ENCODE measurements at places on chromosomes 13 and 19. TPM values are rescaled to one million over a fixed set of nuclear protein-coding genes. Genes with fewer than 3 reads are reported as not detected.

The CD70 gene
- total RNA-seq, result not detected

The FCGBP gene
- total RNA-seq, result 0.22 TPM

The GNA15 gene
- total RNA-seq, result 88.0 TPM

The DLEU7 gene
- total RNA-seq, result not detected

The ZFP28 gene
- total RNA-seq, result 5.5 TPM

The PRPF31 gene
- 57.4 TPM for total RNA-seq

The FPR1 gene
- 0.11 TPM for total RNA-seq

The CYP2B6 gene
- total RNA-seq, result not detected

The DIAPH3 gene
- 28.3 TPM for total RNA-seq

The SHC2 gene
- not detected for total RNA-seq

The ZNF607 gene
- 9.7 TPM for total RNA-seq

The CNN2 gene
- total RNA-seq, result 118 TPM

The SIGLEC8 gene
- total RNA-seq, result not detected

The RFPL4A gene
- total RNA-seq, result not detected

The SMIM17 gene
- not detected for total RNA-seq

The TEX101 gene
- total RNA-seq, result not detected

The ZNF614 gene
- 13.0 TPM for total RNA-seq

The CRX gene
- not detected for total RNA-seq

The IRF2BP1 gene
- 31.6 TPM for total RNA-seq

The PRR36 gene
- not detected for total RNA-seq

The CGB7 gene
- 4.7 TPM for total RNA-seq

The CERS1 gene
- not detected for total RNA-seq

The C5AR2 gene
- total RNA-seq, result under 0.01 TPM

The KANK2 gene
- total RNA-seq, result 210 TPM

The NLRP11 gene
- not detected for total RNA-seq

The GYS1 gene
- 66.0 TPM for total RNA-seq

The ANGPTL8 gene
- not detected for total RNA-seq

The KIR3DL1 gene
- not detected for total RNA-seq

The HCN2 gene
- 0.33 TPM for total RNA-seq

The DPF1 gene
- under 0.01 TPM for total RNA-seq

The ZNF44 gene
- total RNA-seq, result 16.9 TPM

The CEACAM7 gene
- total RNA-seq, result not detected

The TIMM29 gene
- 37.5 TPM for total RNA-seq

The ZNF730 gene
- 5.1 TPM for total RNA-seq

The CYP2A6 gene
- total RNA-seq, result not detected

The HMGB1 gene
- 189 TPM for total RNA-seq

The PRTN3 gene
- total RNA-seq, result not detected

The CLEC17A gene
- total RNA-seq, result not detected

The RINL gene
- total RNA-seq, result 19.2 TPM

The TJP3 gene
- total RNA-seq, result 0.39 TPM

The ZSWIM4 gene
- total RNA-seq, result 4.1 TPM

The PPM1N gene
- total RNA-seq, result 1.1 TPM

The PROZ gene
- not detected for total RNA-seq

The ESD gene
- total RNA-seq, result 117 TPM

The SMIM24 gene
- total RNA-seq, result not detected

The CYP4F22 gene
- total RNA-seq, result not detected

The ICAM5 gene
- total RNA-seq, result 0.39 TPM

The INSR gene
- total RNA-seq, result 54.2 TPM

The ZNF100 gene
- total RNA-seq, result 2.7 TPM

The EPN1 gene
- 98.1 TPM for total RNA-seq

The IGFL3 gene
- total RNA-seq, result not detected

The FGF22 gene
- 0.39 TPM for total RNA-seq

The ACTL9 gene
- not detected for total RNA-seq

The OR10H1 gene
- not detected for total RNA-seq

The TMEM145 gene
- total RNA-seq, result not detected

The CEACAM5 gene
- not detected for total RNA-seq

The RNASEH2A gene
- total RNA-seq, result 21.5 TPM

The TMEM205 gene
- 82.8 TPM for total RNA-seq

The HCST gene
- 3.5 TPM for total RNA-seq

Data from placental epithelial cell (primary cell).